CD4-positive, alpha-beta T cell (primary cell): ENCODE measurements at places on chromosomes 3 and 15. TPM values are rescaled to one million over a fixed set of nuclear protein-coding genes. Genes with fewer than 3 reads are reported as not detected.

DNA sequence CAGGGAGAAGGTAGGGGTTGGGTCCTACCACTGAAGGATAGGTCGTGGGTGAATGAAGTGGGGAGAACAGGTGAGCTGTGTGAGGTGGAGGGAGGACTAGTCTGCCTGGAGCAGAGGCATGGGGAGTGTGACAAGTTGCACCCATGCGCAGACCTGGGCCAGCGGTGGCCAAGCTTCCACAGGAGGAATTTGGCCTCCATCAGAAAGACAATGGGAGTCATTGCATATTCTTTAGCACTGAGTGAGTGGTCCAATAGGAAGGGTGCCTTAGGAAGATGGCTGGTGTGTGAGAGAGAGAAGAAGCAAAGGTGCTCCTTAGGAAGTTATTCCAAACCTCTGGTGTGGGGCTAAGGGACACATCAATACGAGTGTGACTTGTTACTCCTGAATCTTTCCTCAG lies 191.1 kb downstream of the KCNAB1 start:
- no peak for DNase-seq

- no peak for DNase-seq
These were observed 6.2 kb downstream of the ZIC4 start for GRCh38 chr3:147400111-147400510.

GRCh38 chr3:112132975-112133448 lies at the start of gene GCSAM:
TSS of gene GCSAM (minus strand) at chr3:112133248. CDS start at chr3:112133120, 128 bp downstream.
- DNase-seq, result peak; percentile 94

- no peak for DNase-seq
These were observed 22.1 kb upstream of the TMEM115 start for GRCh38 chr3:50381383-50381782.

GRCh38 chr3:67605377-67605776 lies 49.0 kb downstream of the SUCLG2 start:
- DNase-seq, result no peak

- no peak for DNase-seq
These were observed 41.5 kb downstream of the TGM4 start for GRCh38 chr3:44915702-44916438.

DNA sequence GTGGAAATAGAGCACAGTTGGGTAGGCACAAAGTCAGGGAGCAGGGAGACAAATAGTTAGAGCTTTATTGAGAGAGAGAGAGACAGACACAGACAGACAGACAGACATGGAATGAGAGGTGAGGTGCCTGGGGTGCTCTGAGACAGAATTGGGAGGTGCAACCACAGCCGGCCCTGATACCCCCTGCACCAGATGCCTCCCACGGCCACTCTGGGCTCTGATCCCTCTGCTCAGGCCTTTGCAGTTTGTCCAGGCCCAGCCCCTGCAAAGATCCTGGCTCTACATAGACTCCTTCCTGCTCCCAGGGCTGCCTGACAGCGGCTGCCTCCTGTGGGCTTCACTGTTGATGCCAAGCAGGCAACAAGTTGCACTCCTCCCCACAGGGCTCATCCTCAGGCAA lies 283.8 kb downstream of the GABRG3 start:
- no peak for DNase-seq

- no peak for DNase-seq
These were observed 15.9 kb downstream of the CADPS start for GRCh38 chr3:62859203-62859791.

- DNase-seq, result no peak
These were observed 137.0 kb upstream of the LINGO1 start for GRCh38 chr15:77769700-77770099.

- peak; percentile 35 for DNase-seq
These were observed 56.6 kb upstream of the POMGNT2 start for GRCh38 chr3:43162230-43163084.

GRCh38 chr15:28873585-28874190 lies 12.1 kb upstream of the APBA2 start:
- peak; percentile 50 for DNase-seq

DNA sequence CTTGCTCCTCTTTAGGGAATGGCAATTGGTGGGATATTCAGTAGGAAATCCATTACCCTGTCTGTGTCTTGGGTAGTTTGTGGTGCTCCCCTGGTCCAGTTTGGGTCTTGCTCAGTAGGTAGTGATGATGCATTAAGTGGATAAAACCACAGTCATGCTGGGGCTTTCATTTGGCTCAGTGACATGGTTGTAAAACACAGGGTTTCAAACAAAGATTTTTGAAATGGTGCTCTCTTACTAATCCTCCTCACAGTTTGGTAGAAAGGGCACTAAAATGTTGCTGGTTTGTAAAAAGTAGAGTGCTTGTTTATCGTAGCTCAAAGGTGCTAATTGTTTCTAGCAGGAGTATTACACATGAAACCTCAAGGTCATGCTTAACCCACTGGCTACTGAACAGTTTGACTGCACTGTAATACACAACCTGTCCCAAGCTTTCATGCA lies 22.9 kb downstream of the BBX start:
- DNase-seq, result no peak

DNA sequence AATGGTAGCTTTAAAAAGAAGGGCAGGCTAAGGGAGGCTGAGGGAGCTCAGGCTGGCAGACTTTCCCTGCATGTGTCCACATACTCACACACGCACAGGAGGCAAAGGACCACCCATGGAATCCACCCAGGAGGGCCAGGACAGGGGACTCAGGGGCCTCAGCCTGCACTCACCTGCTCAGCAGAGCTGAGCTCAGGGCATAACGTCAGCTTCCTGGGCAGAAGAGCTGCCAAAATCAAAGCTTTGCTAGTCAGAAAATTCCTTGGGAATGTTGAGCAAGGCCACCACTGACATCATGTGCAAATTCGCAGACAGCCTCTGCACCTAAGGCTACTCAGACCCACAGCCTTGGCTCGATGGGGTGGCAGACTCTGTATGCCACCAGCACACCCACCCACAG lies 16.4 kb upstream of the ALAS1 start:
- DNase-seq, result no peak

- no peak for DNase-seq
These were observed 174.1 kb downstream of the UACA start for GRCh38 chr15:70589221-70589620.

DNA sequence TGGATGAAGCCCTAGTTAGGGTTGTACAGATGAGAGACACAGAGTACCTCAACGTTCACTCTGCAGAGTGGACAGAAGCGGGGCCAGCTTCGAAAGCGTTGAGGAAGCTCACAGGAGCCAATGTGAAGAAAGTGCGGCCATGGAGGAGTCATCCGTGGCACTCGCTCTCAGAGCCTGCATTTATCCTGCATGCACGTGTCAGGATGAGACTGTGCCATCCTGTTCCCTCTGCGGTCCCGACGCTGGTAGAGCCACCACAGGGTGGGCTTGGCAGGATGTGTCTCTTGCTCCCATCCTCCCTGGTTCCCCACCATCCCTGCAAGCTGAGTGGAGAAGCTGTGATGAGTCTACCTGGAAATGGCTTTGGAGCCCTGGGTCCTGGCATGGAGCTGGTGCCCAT lies 39.3 kb downstream of the KLHL25 start:
- no peak for DNase-seq

- DNase-seq, result no peak
These were observed 15.1 kb upstream of the CCR2 start for GRCh38 chr3:46338840-46339239.

The IGF2BP2 gene
- 0.25 TPM for total RNA-seq

The KBTBD13 gene
- total RNA-seq, result not detected

The LRRIQ4 gene
- total RNA-seq, result not detected

The C15orf39 gene
- total RNA-seq, result 41.6 TPM

The B2M gene
- 4,503 TPM for total RNA-seq

The SOX2 gene
- total RNA-seq, result not detected

The RBP2 gene
- total RNA-seq, result not detected

The RAB6B gene
- not detected for total RNA-seq

The GOLGA8T gene
- not detected for total RNA-seq
